Endodermal cell (in vitro differentiated cells): ENCODE measurements at places on chromosomes 11 and 22. TPM values are rescaled to one million over a fixed set of nuclear protein-coding genes. Genes with fewer than 3 reads are reported as not detected.

- DNase-seq, result no peak
Observed at GRCh38 chr11:109048098-109048497, 373.9 kb upstream of the C11orf87 start.

DNA sequence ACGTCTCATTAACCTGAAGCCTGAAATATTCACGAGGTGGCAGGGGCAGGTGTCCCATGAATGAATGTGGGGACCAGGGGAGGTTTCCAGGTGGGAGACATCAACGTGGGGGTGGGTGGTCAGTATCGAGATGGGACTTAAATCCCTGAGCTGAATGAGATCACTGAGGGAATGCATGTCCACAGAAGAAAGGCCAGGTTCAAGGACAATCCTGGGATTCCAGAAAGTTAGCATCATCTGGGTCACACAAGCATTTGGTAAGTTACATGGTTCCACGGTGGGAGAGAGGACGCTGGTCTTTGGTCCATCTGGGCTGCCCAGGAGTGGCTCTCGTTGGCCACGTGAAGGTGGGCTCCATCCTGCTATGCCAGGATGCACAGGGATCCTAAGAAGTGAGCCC, 22.7 kb upstream of the CCND1 start:
- no peak for DNase-seq

- no peak for DNase-seq
Observed at GRCh38 chr22:40593460-40594273, 42.9 kb downstream of the MRTFA start.

GRCh38 chr22:24175160-24175808, 6.0 kb upstream of the SUSD2 start:
- peak; percentile 95 for DNase-seq

- peak; percentile 80 for DNase-seq
Observed at GRCh38 chr22:25404556-25404927, 159.9 kb upstream of the GRK3 start.

- DNase-seq, result no peak
Observed at GRCh38 chr11:64611869-64612646, 21.0 kb downstream of the SLC22A12 start.

DNA sequence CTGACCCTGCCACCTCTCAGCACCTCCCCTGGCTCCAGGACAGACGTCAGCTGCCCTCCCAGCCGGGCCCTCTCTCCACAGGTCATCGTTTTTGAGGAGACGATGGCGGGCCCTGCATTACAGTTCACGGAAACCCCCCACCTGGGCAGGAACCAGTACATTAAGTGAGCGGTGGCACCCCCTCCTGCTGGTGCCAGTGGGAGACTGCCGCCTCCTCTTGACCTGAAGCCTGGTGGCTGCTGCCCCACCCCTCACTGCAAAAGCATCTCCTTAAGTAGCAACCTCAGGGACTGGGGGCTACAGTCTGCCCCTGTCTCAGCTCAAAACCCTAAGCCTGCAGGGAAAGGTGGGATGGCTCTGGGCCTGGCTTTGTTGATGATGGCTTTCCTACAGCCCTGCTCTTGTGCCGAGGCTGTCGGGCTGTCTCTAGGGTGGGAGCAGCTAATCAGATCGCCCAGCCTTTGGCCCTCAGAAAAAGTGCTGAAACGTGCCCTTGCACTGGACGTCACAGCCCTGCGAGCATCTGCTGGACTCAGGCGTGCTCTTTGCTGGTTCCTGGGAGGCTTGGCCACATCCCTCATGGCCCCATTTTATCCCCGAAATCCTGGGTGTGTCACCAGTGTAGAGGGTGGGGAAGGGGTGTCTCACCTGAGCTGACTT, 37.0 kb downstream of the B3GAT1 start:
- DNase-seq, result no peak

DNA sequence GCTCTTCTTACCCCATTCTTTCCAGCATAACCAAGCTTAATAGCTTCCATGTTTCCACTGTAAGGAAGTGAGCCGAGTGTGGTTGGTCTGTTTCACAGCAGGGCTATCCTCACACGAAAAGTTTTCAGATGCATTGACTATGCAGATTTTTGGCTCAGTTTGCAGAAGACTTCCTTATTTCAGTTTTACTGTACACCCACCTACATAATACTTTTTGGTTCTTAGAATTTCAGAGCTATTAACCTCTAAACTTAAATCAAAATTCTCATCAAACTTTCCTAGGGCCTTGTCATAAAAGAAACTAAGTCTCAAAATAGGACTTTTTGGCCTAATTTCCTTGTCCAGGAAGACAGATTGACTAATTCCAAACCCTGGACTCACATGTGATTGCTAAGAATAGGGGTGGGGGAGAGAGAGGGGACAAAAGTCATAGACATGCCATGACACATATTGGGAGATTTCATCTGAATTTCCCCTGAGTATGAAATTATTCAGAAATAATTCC, 7.3 kb upstream of the EHF start:
- no peak for DNase-seq

Gene CRYBB2
- not detected in 3 replicates for total RNA-seq

Gene OR8J1
- not detected in 3 replicates for total RNA-seq
